ENCODE measurements at places on chromosomes 11 and 22. TPM values are rescaled to one million over a fixed set of nuclear protein-coding genes. Genes with fewer than 3 reads are reported as not detected.

SCGB1C1 gene
- total RNA-seq, result not detected

OSM gene
- not detected for total RNA-seq

FBLN1 gene
- total RNA-seq, result 25.2 TPM

CASP5 gene
- total RNA-seq, result not detected

ANKK1 gene
- 0.26 TPM for total RNA-seq

PRR5L gene
- 6.3 TPM for total RNA-seq

PLAAT3 gene
- total RNA-seq, result 0.51 TPM

OR8D1 gene
- total RNA-seq, result not detected

B4GAT1 gene
- 7.7 TPM for total RNA-seq

PLA2G3 gene
- under 0.01 TPM for total RNA-seq

APOL2 gene
- total RNA-seq, result 13.4 TPM

MRGPRF gene
- 0.53 TPM for total RNA-seq

RAG2 gene
- total RNA-seq, result not detected

MAPK8IP1 gene
- total RNA-seq, result 0.90 TPM

GRCh38 chr11:64619811-64620380, 28.9 kb downstream of the SLC22A12 start:
- peak; percentile 41 for DNase-seq

DNA sequence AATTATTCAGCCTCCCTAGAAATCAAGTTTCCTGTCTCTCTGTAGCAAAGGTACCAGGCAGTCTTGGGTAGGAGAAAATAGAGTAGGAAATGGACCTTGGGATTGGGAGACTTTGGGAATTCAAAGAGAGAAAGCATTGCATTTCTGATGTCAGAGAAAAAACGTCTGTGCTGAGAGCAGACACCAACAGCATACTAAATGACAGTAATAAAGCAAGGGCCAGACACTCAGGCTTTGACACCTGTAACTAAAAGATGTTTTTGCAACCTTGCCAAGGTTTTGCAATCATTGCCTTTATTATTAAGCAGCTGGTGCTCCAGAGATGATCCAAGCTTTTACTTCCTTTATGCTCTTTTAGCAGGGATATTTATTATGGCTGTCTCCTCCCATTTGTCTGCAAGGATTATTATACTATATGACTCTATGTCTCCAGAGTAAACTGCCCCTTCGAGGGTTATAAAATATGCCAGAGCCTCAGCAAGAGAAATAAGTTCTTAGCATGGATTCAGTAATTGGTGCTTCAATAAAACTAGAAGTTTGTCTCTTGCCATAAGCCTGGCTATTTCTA, 85.2 kb upstream of the GRAMD1B start:
- no peak for DNase-seq

DNA sequence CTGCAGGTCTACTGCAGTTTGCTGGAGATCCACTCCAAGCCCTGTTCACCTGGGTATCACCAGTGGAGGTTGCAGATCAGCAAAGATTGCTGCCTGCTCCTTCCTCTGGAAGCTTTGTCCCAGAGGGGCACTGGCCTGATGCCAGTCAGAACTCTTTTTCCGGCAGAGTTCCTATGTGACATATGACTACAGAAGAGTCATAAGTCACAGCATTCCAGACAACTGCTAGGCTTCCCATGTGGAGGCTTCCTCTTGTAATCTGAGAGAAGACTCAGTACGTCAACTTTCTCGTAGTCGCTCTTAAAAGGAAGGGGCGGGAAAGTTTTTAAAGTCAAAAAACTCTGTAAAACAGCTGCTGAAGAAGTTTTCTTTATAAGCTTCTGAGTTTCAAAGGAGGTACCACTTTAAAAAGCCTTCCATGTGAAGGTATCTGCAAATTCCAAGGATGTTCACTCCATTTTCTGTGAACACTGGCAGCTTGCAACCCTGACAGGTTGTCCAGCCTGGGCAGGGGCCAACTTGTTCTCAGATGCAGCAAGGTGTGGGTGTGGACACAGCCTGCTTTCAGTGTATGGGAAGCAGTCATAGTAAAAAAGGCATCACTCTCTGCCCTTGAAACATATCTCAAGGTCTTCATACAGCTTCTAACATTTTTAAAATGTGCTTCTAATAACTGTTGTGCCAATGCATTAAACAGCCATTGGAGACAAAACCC, 97.8 kb downstream of the ME3 start:
- DNase-seq, result no peak

GRCh38 chr11:96161307-96162089, 181.5 kb downstream of the MAML2 start:
- DNase-seq, result no peak

DNA sequence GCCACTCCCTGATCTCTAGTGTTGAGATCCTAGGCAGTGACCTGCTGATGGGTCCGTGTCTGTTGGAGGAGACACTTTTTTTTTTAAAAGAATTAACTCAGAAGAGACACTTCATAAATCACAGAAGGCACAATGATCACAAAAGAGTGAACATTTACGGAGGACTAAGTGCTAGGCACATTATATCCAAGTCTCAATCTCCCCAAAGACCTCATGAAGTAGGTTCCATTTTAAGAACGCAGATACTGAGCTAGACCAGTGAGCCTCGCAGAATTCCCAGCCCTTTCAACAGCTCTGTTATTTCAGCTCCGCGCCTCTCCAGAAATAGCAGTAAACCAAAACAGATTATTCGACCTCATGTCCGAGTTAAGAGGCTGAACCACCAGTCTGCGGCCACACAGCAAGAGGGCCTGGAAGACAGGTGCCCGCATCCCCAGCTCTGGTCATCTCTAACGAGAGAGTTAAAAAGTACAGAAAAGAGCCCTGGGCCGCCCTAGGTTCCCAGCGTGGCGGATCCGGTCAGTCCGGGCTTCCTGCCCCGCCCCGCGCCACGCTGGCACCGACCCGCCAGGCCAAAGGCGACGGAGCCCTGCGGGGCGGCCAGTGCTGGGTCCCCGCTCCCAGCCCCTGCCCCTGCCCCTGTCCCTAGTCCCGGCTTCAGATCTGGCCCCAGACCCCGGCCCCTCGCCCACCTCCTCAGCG, 612 bp downstream of the XBP1 start:
- DNase-seq, result no peak

GRCh38 chr11:44949160-44950030, 1.3 kb downstream of the TP53I11 start:
- no peak for DNase-seq

DNA sequence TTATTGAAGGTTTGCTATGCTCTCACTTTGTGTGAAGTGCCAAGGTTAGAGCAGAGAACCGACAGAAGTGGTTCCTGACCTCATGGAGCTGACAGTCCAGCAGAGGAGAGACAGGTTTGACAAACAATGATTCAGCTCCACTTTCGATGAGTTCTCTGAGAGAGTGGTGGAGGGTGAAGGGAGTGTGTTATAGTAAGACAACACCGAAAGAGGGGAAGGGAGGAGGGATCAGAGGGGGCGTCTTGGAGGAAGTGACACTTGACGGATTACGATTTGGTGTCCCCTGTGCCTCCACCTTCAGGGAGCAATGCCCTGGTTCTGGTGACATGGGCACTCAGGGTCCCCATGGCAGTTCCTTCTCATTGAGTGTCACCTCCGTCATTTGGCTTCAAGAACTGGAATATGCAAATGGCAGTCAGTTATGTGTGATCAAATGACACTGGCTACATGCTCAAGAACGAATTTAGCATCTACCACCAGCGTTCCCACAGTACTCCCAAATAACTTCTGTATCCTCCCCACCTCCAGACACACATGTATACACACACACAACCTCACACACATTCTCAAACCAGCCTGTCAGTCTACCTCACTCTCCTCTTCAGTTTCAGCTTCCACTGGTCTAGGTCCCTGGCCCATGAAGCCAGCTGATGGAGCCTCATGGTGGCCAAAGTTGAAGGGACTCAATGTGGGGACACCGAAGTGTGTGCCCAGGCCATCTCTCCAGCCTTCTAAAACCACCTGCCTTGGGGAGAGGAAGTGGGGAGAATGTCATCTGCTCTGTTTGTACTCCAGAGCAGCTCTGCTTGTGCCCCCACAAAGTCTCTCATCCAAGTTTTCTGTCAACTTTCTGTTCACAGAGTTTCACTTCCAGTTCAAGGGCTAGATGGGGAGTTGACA, 31.4 kb upstream of the NUP160 start:
- DNase-seq, result no peak

- DNase-seq, result no peak
Measured at GRCh38 chr11:14081581-14082231, 119.2 kb downstream of the SPON1 start.

- peak; percentile 28 for DNase-seq
Measured at GRCh38 chr22:50696251-50696798, 23.7 kb downstream of the SHANK3 start.

GRCh38 chr11:86719781-86720463, 47.5 kb upstream of the ME3 start:
- DNase-seq, result peak; percentile 90

DNA sequence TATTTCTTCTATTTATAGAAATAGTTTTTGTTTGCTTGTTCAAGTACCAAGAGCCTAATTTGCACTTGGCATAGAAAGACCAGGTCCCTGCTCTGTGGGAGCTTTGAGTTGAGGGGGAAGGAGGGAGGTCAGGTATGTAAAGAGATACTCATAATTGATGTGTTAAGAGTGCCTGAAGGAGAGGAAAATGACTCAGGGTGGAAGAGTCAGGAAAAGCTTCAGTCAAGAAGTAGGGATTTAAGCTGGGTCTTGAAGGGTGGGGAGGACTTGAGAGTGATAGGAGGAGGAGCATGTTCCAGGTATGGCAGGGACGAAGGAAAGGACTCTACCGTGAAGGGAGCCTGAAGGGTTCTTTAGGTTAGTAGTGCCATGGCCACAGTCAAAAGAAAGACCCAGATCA, 9.0 kb downstream of the RBX1 start:
- peak; percentile 31 for DNase-seq

- DNase-seq, result no peak
Measured at GRCh38 chr22:19799322-19800190, 39.0 kb downstream of the TBX1 start.

- DNase-seq, result peak; percentile 36
Measured at GRCh38 chr11:114036147-114036811, 23.2 kb upstream of the ZBTB16 start.

DNA sequence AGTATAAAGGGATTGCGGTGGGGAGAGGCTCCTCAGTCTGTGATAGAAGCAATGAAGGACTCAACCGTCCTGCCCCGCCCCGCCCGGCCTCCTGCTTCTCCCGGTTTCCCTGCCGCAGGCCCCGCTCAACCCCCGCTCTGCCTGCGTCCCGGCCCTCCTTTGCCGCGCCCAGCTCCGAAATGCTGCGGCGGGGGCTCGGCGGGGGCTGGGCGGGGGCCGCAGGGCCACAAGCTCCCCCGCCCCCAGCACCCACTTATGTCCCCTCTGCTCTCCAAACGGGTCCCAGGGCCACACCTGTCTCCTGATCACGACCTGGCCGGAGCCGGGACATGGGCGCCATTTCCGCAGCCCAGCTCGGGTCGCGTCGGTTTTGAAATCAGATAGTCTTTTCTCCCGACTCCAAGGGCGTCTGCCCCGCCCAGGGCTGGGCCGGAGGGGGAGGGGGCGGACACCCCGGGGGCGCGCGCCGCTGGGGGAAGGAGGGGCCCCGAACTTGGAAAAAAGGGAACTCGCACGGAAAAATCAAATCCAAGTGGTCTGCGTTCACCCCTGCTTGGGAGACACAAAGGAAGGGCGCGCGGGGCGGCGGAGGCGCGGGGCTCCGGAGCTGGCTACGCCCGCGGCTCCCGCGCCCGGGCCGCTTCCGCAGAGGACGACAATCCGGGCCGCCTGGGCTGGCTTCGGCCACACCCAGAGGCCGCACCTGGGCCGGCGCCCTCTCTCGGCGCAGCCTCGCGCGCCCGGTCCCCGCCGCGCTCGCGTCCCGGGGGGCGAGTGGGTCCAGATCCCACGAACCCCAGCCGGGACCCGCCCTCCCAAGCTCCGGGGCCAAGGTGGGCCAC, 70.6 kb upstream of the EP300 start:
- DNase-seq, result peak; percentile 27

DNA sequence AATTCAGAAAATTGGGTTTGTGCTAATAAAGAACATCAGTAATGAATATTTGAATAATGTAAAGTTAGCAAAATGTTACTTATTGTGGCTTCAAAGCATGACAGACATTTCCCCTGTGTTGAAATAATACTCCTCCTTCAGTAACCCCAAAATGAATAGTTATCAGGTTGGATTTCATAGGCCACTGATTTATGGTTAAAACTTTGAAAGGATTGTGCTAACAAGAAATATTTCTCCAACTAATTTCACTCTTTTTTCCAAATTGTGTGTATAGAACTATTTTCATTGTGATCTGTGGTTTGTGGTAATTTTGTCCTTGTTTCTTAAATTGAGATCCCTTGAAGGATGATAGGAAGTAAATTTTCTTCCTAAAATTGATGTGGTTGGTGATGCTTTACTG, 7.9 kb downstream of the DDX10 start:
- DNase-seq, result no peak

GRCh38 chr11:119572481-119573424, 149.8 kb upstream of the THY1 start:
- peak; percentile 82 for DNase-seq

DNA sequence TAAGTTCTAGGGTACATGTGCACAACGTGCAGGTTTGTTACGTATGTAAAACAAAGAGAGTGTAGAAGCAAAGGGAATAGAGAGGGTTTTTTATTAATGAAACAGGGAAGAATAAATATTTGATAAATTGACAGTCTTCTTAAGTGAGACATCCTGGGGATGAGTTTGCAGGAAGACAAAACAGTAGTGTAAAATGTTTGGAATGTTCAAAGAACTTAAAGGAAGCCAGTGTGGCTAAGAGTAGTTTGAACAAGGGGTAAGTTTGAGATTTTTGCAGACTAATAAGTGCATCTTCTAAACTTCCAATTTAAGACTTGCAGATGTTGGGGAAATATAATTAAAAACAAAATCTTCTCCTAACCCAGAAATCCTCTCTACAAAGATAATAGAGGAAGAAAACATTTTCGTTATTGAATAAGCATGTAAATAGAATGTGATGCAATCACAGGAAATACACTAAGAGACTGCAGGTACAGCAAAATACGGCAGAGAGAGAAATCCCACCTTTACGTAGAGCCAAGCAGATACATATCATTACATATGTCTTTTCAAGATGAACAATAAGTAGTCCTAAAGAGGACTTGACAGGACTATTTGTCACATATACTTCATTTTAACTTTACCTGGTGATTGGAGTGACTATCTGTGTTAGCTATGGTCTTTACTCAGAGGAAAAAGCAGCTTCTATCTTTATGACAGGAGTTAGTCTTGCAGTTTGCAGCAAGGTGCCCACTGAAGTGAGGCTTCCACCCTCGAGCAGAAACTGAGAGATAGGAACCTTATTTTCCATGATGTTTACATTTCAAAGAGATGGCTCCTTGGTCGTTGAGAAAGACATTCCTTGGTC, 402.1 kb downstream of the CNTN5 start:
- DNase-seq, result peak; percentile 5

- DNase-seq, result peak; percentile 66
Measured at GRCh38 chr11:67356864-67357561, 3.7 kb upstream of the POLD4 start.

- no peak for DNase-seq
Measured at GRCh38 chr11:118229274-118229847, 4.5 kb upstream of the JAML start.

- DNase-seq, result no peak
Measured at GRCh38 chr11:104812103-104812788, 86.0 kb downstream of the CASP12 start.

- peak; percentile 82 for DNase-seq
Measured at GRCh38 chr11:34784318-34784841, 131.8 kb downstream of the APIP start.

GRCh38 chr22:45227645-45228400, 12.9 kb downstream of the KIAA0930 start:
- DNase-seq, result no peak

Measured in bronchial epithelial cell (primary cell).